Adrenal gland (tissue), 19 donors: ENCODE measurements at places on chromosomes 3 and 15.
A peak's percentile ranks its signal among the peaks of the same experiment; 100 is the strongest.

DNA sequence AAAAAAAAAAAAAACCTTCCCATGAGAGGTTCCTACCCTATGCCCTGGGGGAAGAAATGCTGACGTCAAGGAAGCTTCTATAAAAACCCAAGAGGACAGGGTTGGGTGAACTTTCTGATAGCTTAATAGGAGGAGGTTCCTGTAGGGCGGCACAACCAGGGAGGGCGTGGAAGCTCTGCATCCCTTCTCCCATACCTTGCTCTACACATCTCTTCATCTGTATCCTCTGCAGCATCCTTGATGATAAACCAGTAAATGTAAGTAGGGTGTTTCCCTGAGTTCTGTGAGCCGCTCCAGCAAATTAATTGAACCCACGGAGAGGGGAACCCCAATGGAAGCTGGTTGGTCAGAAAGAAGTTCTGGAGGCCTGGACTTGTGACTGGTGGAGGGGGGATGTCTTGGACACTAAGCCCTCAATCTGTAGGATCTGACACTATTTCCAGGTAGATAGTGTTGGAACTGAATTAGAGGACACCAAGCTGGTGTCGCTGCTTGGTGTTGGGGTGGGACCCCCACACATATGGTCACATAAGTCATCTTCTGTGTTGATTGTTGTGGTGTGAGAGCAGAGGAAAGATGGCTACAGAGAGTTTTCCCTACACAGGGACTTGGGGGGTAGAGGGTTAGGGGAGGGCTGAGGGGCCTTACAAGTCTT lies 91.5 kb downstream of the ST6GAL1 start:
- DNase-seq, result peak; percentile 6

DNA sequence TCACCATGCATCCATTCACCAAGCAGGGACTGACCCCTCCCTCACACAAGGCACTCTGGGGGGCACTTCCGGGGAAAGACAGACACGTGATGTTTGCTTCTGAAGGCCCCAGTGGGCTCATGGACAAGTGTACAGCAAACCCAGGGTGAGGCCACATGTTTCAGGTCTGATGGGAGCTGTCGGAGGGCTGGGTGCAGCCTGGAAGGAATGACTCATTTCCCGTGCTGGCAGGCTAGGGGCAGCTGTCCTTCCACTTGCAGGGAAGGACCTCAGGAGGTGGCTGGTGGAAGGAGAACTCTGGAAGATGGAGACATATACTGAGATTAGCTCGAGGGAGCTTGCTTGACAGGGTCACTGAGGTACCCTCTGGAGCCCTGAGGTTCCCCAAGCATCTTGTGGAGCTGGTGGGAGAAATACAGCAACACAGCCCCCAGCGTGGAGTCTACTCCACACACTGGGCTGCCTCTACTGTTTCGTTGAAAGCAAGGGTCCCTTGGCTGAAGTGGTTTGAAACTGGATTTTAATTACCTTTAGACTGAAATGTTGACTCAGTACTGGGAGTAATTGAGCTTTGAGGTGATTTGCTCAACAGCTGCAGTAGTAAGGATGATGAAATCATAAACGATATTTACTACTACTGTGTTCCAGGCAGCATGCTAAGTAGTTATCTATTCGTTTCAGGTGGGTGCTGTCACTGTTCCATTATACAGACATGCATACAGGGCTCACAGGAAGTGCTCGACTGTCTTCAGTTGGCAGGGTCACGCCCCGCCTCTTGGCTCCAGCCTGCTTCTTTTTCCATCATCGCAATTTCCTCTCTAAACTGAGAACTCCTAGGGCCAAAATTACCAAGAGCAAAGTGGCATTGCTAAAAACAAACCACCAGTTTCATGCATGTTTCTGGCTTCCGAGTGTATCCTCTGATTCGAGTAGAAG lies 230.4 kb downstream of the ADAMTS17 start:
- peak; percentile 77 for DNase-seq

DNA sequence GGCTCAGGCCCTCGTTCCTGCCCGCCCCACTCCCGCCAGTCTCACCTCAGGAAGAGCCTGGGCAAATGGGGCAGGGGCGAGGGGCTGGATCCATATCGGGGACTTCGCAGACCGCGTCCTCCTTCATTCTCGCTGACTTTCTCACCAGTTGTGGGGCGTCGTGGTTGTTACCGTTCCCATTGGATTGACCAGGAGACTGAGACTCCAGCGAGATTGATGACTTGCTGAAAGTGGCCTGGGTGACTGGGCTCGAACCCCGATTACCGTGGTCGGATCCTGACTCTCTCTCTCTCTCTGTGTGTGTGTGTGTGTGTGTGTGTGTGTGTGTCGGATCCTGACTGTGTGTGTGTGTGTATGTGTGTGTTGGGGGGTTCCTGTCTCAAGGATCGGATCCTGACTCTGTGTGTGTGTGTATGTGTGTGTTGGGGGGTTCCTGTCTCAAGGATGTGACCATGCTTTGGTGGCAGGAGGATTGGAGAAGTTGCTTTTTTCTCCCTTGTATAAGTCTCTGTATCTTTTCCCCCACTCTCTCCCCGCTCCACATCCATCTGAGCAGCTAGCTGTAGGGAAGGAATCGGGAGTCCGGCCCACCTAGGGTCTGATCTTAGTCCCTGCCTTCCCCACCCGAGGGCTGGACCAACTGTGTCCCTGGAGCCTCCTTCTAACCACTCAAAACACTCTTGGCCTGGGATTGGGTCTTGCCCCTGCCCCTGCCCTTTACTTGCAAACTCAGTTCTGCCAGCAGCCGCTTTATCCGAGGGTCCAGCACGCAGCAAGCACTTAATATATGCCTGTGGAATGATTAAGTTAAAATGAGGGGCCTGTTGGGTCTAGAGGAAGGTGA lies 603 bp downstream of the PLEKHO2 start:
- no peak for DNase-seq

DNA sequence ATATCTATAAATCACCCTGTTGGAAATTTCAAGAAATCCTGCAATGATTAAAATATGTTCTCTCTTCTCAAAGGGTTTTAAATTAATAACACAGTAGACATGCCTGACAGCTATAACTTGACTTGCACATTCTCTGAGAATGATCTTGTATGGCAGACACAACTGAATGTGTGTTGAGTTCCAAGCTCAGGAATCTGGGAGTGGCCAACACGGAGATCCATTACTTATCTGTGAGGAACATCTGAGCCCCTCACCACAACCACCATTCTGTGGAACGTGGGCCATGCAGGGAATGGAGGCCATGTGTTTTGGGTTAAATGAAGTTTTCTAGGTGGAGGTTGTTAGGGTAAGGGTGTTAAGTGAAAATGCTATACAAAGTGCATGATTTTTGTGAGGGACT lies 105.3 kb upstream of the CHMP2B start:
- no peak for DNase-seq

GRCh38 chr3:110307065-110307809 lies 764.4 kb upstream of the NECTIN3 start:
- no peak for DNase-seq

DNA sequence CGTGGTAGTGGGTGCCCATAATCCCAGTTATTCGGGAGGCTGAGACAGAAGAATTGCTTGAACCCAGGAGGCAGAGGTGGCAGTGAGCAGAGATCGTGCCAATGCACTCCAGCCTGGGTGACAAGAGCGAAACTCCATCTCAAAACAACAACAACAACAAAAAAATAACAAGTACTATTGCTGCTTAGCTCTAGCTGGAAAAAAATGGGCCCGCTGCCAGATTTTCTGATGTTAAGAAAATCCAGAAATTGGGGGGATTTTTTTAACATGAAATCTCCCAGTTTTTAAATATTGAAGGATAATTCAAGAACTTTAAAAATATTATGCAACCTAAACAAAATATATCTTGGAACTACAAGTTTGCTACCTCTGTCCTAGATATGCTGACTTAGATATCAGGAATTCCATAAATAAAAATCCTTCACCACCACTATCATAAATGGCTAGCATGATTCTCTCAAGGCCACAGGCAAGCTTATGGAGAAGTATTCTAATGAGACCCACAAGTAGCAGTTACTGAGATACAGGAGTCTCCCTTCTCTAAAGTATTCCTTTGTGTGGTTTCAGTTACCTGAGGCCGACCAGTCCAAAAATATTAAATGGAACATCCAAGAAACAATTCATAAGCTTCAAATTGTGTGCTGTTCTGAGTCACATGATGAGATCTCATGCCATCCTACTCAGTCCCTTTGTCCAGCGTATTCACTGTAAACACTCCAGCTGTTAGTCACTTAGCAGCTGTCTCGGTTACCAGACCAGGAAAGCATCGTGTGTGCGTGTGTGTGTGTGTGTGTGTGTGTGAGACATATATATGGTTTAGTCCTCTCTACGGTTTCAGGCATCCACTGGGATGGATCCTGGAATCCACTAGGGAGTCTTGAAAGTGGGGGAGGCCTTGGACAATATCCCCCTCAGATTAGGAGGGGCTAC lies 277.2 kb downstream of the TBL1XR1 start:
- DNase-seq, result peak; percentile 15

- DNase-seq, result no peak
Observed at GRCh38 chr15:41935566-41936020, 36.8 kb downstream of the EHD4 start.

DNA sequence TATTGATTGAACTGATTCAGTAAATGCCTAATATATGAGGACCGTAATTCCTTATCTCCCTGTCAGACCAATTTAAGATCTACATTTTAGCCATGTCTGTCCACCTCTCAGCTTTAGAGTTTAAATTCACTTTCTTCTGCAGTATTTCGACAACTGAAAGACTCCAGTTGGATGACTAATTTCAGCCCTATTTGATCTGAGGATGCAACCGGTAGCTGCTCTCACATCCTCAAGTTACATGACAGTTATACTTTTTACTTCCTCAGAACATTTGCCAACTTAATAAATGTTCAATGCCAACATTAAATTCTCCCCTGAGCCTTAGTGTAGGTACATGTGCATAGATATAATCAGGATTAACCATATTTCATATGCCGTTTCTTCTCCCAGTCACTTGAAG lies 2.5 kb upstream of the HHLA2 start:
- DNase-seq, result no peak

GRCh38 chr15:50146632-50147031 lies 27.6 kb upstream of the ATP8B4 start:
- no peak for DNase-seq

DNA sequence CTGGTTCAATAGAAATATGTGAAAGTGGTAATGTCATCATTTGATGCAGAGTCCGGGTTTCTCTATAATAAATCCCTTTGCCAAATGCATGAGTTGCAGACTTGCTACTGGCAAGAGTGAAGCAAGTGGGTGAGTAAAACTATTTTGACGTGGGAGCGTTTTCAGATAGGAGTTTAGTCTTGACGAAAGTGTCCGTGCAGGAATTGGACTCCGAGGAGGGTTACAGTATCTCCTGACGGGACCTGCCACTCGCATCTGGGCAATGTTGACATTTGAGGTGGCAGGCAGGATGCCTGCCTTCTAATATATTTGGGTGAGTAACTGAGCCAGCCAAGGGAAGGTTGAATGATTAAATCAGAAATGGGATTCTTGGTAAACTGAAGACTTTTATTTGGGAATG lies 16.0 kb downstream of the CDV3 start:
- no peak for DNase-seq

DNA sequence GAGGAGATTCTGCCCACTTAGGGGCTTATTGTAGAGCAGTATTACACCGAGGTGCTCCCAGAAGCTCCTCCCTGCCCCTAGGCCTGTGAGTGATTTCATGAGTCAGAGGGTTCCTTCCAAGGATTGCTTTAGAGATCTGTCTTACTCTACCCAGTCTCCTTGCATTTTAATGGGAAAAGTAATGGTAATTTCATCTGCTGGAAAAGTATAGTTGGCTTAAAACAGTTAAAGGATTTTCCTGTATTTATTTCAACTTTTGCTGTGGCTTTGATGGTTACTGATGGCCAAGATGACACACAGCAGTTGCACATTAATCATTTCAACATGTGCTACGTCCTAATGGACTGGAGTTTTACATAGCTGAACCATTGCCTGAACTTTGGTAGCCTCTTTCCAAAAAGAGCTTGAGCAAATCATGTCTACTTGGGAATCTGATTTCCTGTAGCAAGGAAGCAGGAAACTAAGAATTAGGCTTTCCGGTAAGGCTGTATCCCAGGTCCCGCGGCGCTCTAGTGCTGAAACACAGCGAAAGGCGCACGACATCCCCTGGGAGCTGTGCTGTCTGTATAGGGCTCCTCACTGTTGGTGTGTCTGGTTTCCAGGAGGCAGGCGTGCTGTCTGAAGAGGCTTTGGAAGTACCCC lies 9.2 kb upstream of the PGPEP1L start:
- no peak for DNase-seq

DNA sequence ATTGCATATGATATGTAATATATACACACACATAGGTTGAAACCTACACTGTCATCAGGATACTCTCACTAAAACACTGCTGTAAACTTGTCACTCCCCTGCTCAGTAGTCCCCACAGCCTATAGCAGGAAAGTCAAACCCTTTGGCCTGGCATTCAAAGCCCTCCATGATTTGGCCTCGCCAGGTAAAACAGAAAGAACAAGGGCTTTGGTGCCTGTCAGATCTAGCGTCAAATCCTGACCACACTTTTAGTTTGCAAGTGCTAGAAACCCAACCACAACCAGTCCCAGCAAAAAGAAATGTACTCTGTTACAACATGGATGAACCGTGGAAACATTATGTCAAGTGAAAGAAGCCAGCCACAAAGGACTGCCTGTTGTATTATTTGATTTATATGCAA lies 11.4 kb downstream of the CRABP1 start:
- no peak for DNase-seq

DNA sequence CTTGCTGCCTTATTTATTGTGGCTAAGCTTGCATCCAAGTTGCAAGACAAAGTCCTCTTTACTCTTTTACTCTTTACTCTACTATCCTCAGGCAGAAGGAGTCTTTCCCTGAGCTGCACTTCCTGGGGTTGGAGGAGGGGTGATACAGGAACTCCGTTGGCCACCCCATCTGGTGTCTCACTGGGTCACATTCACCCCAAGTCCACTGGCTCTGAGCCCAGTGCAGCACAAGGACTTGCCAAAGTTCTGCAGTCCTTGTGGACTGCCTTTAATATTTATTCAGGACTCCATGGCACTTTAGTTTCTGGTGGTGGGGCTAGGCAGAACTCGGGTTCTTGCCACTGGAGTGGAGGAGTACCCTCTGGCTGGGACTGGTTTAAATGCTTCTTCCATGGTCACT lies 165.4 kb upstream of the KCNH8 start:
- no peak for DNase-seq

- DNase-seq, result no peak
Observed at GRCh38 chr3:21534462-21534861, 216.5 kb downstream of the ZNF385D start.

DNA sequence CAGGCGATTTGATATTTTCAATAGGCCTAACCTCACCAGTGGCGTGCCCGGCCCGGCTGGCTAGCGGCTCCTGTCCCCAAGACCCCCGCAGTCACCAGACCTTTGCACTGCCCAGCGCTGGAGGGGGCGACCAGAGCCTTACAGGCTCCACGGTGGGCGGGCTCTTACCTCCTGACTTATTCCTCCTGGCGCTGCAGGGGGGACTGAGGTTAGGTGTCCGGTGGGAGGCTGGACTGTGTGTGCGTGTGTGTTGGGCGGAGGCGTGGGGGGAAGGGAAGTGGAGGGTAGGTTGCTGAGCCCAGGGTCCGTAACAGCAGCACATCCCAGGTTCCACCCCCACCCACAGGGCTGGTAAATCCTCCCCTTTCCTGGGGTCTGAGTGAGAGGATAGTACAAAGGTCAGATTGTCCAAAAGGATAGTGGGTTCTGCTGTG lies 27.5 kb upstream of the THRB start:
- no peak for DNase-seq
